ENCODE measurements at places on chromosomes 5 and 9. TPM values are rescaled to one million over a fixed set of nuclear protein-coding genes. Genes with fewer than 3 reads are reported as not detected.

- H3K4me3 ChIP-seq, result no peak overlapping the region
- H3K4me1 ChIP-seq, result no peaks in the 10 kb centered on the region
- H3K27me3 ChIP-seq, result no peaks in the 10 kb centered on the region
- H3K27ac ChIP-seq, result no peak overlapping the region
- no peak for DNase-seq
Measured at GRCh38 chr9:12554636-12555035, 138.5 kb upstream of the TYRP1 start.

DNA sequence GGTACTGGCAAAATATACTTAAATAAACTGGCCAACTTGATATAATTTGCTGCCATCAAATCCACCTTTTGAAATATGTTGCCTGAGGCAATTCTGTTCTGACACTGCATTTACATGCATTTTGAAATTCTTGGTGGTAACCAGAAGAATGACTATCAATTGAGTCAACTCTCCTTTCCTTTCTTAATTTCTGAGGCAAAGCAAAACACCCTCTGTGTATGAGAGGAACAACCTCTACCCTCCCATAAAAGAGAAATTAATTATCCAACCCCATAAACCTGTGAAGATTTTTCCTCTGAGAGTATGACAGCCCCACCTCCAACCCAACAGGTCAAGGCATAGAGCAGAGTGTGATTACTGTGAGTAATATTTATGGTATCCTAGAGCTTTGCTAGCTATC is 286.8 kb downstream of the NR2F1-AS1 start:
- no peak overlapping the region for H3K4me3 ChIP-seq
- H3K27ac ChIP-seq, result no peak overlapping the region
- DNase-seq, result no peak
- H3K27me3 ChIP-seq, result no peaks in the 10 kb centered on the region

ZNF608 gene
- 9.3 TPM for total RNA-seq

CBY3 gene
- total RNA-seq, result 0.19 TPM

GRCh38 chr9:125878164-125878631 is 131.0 kb downstream of the PBX3 start:
- no peak overlapping the region for H3K27ac ChIP-seq
- H3K4me3 ChIP-seq, result no peak overlapping the region
- H3K27me3 ChIP-seq, result no peaks in the 10 kb centered on the region
- no peaks in the 10 kb centered on the region for H3K4me1 ChIP-seq

DNA sequence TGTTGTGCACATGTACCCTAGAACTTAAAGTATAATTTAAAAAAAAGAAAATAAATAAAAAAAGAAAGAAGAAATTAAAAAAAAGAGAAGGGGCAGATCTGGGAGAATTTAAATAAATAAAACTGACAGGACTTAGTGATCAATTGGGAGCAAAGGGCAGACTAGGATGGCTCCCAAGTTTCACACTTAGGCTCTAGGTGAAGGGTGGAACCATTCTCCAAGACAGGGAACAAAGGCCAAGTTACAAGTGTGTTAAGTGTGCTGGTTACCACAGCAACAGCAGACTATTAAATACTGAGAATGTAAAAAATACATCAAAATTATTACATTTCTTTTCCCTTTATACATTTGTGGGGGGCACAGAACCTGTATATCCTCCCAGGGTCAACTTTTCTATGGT is 7.1 kb downstream of the ZDHHC21 start:
- no peaks in the 10 kb centered on the region for H3K27me3 ChIP-seq
- no peak for DNase-seq
- H3K4me3 ChIP-seq, result no peak overlapping the region
- no peaks in the 10 kb centered on the region for H3K4me1 ChIP-seq
- no peak overlapping the region for H3K27ac ChIP-seq

DNA sequence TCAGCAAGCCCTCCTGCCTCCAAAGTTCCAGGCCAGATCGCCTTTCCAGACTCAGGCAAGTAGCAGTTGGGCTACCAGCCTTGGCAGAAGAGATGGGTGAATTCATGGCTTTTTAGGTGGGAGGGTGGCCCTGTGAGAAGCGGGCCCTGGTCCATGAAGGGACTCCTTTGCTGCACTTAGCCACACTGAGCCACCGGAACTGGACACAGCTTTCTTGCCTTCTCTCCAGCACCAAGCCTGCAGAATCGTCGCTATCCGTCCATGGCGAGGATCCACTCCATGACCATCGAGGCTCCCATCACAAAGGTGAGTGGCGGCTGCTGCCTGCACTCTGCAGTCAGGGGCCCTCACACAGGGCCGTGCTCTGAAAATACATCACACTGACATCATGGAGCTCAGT is 85.0 kb downstream of the WDR41 start:
- H3K27ac ChIP-seq, result no peak overlapping the region
- H3K36me3 ChIP-seq, result no peaks in the 10 kb centered on the region
- H3K27me3 ChIP-seq, result no peaks in the 10 kb centered on the region
- no peak for DNase-seq
- H3K4me3 ChIP-seq, result no peak overlapping the region

GRCh38 chr9:121189660-121190059 is 12.0 kb downstream of the RAB14 start:
- no peak overlapping the region for H3K4me3 ChIP-seq
- peaks cover 3% of the 10 kb centered on the region for H3K4me1 ChIP-seq

PIGO gene
- total RNA-seq, result 12.9 TPM

- H3K36me3 ChIP-seq, result no peaks in the 10 kb centered on the region
- no peaks in the 10 kb centered on the region for H3K27me3 ChIP-seq
- no peak overlapping the region for H3K27ac ChIP-seq
Measured at GRCh38 chr9:124174433-124174832, 83.3 kb upstream of the NEK6 start.
